ENCODE measurements at places on chromosomes 2 and 18.

- no peak for DNase-seq
Observed at GRCh38 chr2:222795450-222796357, 65.1 kb upstream of the ACSL3 start.

DNA sequence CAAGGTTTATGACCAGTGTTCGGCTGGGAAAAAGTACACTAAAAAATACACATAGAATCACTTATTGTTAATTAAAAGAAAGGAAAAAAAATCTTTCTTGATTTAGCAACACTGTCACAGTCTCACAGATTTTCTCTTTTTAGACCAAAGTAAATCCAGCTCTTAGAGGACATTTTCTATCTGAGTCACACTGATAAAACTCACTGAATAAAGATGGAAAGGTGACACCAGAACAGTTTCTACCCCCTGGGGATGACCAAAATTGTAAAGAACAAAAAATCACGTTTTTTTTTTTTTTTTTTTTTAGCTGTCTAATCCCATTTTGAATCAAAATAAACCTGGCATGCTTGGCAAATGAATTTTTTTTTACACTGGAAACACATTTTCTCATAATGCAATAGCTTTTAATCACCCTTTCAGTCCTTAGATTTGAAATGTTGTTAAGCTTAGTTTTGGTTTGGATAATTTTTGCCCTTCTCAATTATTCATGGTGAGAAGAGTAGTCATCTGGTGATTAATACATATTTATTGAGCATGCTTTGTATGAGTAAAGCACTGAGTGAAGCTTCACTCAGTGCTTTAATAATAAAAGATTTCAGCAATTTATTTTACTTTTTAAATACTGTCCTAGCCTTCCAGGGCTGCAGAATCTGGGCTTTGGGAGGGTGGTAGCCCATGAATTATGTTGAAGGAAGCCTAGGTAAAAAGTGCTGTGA, 886.3 kb downstream of the SLC4A3 start:
- DNase-seq = no peak

GRCh38 chr2:217954051-217954450, 48.7 kb downstream of the TNS1 start:
- DNase-seq = no peak

- DNase-seq = no peak
Observed at GRCh38 chr18:57727952-57728807, 74.9 kb downstream of the ATP8B1 start.

- no peak for DNase-seq
Observed at GRCh38 chr2:217664761-217665160, 338.0 kb downstream of the TNS1 start.

- DNase-seq = no peak
Observed at GRCh38 chr2:221446140-221446539, 126.0 kb downstream of the EPHA4 start.

DNA sequence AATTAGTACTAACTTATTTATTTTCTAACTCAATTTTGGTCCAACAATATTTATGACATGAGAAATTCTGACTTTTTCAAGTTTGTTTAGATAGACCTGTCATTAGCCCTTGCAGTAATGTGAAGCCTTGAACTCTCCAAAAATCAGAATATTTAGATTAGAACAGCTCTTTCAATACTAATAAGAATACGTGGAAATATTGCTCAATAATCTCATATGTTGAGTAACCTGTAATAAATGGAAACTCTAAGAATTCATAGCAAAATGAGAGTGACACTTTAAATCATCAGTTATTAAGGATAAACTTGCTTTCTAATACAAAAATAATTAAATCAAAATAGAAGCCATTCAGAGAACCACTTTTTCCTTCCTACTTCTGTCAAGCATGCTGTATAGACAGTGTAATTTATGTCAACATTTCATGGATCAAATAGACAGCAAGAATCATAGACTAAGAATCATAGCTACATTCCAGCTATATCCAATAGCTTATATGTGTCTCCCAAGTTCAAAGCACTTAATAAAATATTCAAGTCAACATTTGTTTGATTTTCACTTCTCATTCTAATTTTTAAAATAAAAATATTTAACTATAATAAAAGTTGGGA, 710.3 kb upstream of the SOX11 start:
- no peak for DNase-seq

DNA sequence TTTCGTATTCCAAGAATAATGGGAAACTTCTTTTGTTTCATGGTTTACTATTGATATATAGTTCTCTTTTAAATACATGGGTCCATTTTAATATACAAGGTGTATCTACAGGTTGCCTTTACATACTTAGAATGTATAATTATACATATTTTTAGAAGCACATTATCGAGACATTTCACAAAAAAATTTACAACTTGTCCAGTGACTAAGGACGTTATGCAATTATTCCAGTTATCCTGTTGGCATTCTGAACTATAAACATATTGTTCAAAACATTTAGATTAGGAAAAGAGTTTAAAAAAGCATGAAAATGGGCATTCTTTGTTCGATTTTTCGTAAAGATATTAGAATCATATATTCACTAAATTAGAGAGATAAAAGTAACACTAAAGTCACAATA, 344.6 kb upstream of the TMEFF2 start:
- DNase-seq = no peak

GRCh38 chr2:46420945-46421344, 58.4 kb upstream of the TMEM247 start:
- DNase-seq = no peak

DNA sequence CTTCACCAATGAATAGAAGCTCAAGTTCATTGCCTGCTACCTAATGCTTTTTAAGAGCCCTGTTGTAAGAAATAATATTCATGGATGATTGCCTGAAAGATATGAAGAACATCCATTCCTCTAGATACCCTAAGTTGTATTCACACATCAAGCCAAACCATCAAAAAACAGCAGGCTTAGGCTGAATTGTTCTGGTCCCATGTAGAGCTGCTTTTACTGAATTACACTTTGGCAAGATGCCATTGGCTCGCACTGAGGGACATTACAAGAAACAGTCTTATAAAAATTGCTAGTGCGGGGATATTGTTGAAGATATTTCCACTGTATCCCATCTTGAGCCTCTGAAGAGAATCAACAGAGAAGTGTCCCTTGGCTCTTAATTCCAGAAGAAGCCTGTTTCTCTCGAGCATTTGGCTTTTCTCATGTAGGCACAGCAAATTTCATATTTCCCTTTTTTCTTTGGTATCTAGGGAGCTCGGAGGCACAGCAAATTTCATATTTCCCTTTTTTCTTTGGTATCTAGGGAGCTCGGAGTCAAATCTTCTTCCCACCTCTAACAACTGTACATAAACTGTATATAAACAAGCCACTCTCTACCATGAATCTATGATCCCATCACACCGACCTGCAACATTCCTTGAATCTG, 107.5 kb downstream of the COLEC12 start:
- peak; percentile 52 for DNase-seq

DNA sequence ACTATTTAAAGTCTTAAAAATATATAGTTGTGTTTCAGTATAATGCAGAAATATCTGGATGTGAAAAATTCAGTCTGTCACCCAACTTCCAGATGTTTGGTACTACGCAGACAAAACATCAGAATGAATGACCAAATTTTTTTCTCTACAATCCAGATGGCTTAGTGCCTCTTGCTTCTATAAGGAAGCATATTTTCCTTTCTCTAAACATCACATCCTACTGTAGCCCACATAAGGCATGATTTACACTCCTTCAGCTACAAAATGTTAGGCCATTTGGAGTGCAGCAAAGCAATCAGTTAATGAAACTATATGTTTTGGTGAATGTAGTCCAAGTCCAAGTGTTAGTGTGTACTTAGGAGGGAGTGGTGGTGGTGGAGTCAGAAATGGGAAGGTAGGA, 162.9 kb upstream of the SIX2 start:
- DNase-seq = no peak

- no peak for DNase-seq
Observed at GRCh38 chr2:31333046-31333445, 81.5 kb downstream of the XDH start.

DNA sequence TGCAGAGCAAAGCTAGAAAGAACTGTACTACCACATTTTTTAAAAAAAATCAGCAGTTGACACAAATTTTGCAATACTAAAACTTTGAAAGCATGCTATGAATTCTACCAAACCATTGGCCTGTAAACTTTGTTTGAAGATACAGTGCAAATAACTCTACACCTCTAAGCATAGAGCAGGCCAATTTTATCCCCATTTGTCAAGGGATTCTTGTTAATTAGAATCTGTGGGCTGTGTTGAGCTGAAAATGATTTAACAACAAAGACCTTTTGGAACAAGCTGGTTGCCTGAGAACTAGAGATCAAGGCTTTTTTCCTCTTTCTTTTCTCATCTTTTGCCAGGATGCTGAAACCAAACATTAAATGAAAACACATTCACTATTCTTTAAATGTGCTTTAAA, 886.0 kb upstream of the CDH2 start:
- no peak for DNase-seq

- DNase-seq = no peak
Observed at GRCh38 chr18:76756531-76757253, 65.7 kb upstream of the ZNF236 start.

- DNase-seq = no peak
Observed at GRCh38 chr2:237717366-237718276, 81.0 kb upstream of the RBM44 start.

DNA sequence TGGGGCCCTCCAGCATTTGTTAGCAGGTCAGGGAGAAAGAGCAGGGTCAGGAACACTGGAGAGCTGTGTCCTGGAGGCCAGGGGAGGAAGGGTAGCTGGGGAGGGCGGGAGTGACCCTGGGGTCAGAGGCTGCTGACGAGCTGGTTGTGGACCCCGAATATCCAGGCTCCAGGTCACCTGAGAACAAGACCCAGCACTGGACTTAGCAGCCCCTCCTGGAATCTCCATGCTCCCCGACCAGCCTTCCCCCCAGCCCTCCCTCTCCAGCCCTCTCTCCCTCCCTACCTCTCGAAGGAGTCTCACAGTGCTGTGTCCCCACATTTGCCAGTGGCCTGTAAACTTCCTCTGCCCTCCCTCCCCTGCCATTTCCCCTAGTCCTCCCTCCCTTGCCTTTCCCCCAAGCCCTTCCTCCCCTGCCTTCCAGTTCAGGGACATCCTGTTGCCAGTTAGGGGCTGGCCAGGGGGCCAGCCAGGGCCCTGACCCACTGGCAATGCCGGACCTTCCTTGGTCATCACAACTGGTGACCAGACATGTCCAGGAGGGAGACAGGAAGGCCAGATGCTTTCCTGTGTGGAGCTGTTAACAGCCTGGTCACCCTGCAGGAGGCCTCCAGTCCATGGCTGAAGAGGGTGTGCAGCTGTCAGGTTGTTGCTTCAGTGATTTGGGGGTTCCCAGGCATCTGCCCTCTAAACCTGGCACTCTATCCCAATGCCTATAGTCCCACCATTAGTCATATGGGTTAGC, 50.0 kb upstream of the FAHD2A start:
- no peak for DNase-seq

DNA sequence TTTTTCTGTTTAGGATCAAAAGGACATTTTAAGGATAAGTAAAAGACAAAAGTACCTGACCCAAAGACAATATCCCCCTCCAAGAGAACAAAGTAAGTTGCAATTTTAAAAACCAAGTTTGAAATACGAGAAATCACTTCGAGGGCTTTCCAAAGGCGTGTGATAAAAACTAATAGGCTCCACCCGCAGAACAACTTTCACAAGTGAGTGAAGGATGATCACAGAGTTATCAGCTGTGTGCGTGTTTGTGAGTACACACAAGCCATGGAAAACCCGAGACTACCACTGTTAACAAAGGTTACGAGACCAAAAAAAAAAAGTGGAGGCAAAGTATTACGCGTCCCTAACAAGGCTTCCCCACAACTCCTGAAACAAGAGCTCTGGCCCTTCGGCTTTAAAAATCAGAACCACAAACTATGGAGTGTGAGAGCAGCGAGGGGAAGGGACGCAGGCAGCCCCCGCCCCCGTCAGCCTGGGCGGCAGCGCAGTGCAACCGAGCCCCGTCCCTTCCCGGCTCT, 719 bp downstream of the SMAD2 start:
- DNase-seq = peak; percentile 40

DNA sequence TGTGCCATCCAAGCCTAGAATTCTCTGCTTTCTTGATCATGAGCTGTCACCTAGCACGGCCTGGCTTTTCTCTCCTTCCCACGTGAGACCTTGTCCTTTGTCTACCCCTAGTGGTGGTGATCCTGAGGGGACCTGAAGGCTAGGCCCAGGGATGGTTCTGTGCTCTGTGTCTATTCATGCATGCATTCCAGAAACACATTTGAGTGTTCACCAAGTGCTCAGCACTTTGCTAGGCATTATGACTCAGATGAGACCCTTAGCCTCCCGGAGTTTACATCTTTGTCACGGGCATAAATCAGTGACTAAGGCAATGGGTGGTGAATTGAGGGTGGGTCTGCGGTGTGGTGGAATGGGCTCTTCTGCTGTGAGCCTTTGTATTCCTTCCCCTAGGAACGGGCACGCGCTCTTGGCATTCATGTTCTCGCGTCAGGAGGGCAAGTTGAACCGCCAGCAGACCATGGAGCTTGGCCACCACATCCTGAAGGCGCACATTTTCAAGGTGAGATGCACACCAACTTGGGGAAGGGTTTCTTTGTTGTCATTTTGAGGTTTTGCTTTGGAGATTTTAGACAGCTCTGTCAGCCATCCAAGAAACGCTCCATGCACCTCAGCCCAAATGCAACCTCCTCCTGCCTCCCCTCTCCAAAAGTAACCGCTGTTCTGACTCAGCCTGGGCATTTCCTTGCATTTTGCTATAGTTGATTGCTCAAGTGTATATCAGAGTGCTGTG, 100.9 kb downstream of the WDSUB1 start:
- peak; percentile 3 for DNase-seq

All from COR-L47 (cell line).